Stimulated activated CD4-positive, alpha-beta T cell treated with anti-CD3 and anti-CD28 coated beads, Interleukin-1b, Interleukin-23, amount 100 ng/mL, for 1 hour (primary cell): ENCODE measurements at places on chromosomes 13 and 19.
A peak's percentile ranks its signal among the peaks of the same experiment; 100 is the strongest.

DNA sequence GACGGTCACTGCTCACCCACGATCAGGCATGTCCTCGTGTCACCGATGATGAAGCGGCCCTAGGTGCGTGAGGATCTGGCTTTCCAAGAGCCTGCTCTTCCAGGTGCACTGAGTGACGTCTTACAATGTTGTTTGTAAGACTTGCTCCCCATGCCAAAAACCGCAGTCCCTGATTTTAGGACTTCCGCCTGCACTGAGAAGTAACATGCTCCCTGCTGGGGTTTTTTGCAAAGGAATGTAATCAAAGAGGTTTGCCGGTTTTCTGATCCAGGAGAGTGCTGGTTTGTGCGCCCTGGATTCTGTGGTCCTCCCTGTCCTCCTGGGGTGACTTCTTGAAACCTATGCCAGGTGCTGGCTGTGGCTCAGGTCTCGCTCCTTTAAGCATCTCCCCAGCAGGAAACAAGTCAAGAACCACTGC is 38.8 kb downstream of the MYO9B start:
- DNase-seq, result no peak

- DNase-seq, result no peak
Observed at GRCh38 chr13:114167426-114167825, 11.6 kb upstream of the CFAP97D2 start.

DNA sequence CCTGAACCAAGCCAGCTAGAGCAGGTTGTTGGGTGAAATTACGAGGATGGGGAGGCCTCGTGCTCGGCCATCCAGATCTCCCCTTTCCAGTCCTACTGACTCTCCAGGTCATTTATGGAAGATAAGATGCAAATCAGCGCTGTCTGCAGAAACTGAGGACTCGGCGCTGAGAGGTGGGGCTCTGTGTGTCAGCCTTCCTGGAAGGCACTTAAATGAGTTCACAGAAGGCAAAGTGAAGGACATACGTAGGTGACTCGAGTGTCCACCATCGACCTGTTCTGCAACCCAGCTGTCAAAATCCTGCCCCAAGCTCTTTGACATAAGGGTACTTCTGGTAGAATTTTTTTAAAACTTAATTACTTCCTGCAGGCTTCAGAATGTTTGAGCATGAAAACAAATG is 86.4 kb downstream of the RAB20 start:
- no peak for DNase-seq

- DNase-seq, result no peak
Observed at GRCh38 chr19:34241513-34242337, 12.6 kb upstream of the GARRE1 start.

DNA sequence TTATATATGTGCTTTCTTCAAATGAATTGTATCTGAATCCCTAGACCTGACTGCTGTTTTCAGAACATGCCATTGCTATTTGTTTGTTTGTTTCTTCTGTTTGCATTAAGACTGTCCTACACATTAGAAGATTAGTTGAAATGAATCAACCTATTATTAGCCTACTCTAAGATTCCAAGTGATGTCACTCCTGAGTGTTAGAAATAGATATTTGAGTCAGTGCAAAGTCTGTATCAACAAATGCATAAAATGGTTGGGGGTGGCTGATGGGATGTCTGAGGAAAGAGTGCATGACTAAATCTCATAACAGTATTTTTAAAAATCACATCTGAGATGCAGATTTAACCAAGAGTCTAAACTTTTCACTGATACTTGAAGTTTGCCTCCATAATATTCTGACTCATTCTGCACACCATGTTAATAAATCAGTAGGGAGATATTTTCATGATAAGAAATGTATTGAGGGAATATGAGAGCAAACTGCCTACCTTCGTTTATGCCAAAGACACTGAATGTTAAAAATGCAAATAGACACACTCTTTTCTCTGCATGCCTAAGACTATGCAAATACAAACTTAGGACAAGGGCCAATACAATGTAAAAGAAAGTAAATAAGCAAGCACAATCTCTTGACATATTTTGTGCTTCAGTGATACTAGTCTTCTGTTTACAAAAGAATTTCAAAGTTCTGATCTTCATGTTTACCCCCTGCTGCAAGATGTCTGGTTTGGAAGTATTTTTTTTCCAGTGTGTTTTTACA is 253.3 kb downstream of the LIG4 start:
- DNase-seq, result no peak

GRCh38 chr19:3720349-3720917 is 12.2 kb downstream of the TJP3 start:
- DNase-seq, result no peak

GRCh38 chr13:113292021-113292862 is 4.8 kb upstream of the LAMP1 start:
- DNase-seq, result no peak

DNA sequence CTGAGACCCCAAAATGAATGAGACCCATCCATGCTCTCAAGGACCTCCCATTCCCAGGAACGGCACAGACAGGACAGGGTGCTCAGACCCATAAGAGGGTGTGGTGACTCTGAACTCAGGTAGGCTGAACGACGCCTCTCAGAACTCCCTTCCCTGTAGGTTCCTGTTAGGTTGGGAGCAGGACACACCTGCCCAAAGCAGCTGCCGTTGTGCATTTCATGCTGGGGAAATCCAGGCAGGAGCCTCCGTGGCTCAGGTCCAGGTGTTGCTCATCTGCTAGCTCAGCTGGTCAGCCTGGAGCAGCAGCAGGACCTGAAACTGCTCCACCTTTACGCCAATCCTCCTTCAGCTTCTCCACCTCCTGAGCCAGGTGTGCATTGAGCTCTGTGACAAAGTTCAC is 19.1 kb upstream of the TEX101 start:
- DNase-seq, result no peak

GRCh38 chr13:26019251-26019650 is 32.6 kb downstream of the SHISA2 start:
- no peak for DNase-seq

GRCh38 chr19:57096685-57097361 is 23.0 kb upstream of the USP29 start:
- DNase-seq, result no peak

DNA sequence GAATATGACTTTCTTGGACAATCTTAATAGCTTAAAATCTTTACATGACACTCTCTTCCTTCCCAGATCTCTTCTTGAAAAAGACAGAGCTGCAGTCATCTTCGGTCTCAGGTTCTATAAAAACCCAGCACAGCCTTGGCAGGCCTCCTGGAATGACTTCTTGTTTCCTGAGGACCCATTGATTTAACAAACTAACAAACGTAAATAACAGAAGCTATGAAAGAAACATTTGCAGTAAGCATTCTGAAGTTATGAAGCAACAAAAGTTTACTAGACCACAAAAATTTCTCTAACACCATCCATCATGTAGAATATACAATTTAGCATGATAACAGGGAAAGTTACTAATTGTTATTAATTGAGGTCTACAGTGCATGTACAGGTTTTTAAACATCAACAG is 62.8 kb upstream of the STARD13 start:
- DNase-seq, result no peak

DNA sequence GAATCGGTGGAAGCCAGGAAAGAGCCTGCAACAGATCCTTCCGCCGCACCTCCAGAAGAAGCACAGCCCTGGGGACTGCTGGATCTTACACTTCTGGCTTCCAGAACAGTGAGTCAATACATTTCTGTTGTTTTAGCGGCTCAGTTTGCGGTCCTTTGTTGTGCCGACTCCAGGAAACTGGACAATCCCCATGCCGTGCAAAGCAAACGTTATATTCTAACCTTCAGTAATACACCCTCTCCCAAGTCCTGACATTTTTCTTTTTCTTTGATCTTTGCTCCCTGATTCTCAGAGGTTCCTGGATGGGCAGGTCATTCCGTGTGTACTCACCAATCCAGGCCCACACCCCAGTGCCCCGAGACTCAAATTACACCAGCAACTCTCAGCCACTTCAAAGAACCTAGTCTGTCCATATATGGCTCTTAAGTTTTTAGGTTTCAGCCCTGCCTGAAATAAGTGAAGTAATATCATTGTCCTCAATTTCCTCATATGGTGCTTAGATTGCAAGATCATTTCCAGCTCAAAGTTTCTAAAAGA is 387.1 kb upstream of the SGCG start:
- no peak for DNase-seq

GRCh38 chr13:42798118-42798517 is 16.7 kb downstream of the FAM216B start:
- DNase-seq, result no peak

DNA sequence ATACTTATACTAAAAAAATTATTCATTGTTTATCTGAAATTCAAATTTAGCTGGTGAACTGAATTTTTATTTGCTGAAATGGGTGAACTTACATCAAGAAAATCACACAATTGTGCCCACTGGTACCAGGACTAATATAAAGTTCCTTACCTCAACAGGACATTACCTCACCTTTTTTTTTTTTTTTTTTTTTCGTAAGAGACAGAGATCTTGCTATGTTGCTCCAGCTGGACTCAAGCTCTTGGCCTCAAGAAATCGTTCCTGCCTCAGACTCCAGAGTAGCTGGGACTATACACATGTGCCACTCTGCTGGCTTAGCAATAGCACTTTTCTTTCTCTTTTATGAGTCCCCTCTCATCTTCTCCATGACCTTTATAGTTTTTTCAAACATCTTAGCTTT is 22.5 kb upstream of the NDFIP2 start:
- DNase-seq, result no peak

DNA sequence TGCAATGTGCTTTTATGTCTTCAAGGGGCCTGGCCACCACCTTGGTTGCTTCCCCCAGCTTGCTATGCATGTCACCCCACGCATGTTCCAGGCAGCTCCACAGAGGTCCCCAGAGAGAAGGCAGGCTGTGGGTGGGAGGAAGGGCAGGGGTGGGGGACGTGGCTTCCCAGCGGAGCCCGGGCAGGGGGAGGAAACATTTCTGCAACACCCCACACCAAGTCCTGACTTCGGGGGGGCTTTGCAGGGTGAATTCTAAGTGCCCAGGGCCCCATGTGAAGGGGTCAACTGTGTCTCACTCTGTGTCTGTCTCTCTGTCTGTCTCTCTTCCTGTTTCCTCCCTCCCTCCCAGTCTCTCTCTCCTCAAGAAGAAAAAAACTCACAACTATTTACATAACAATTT is 39.6 kb downstream of the LTBP4 start:
- DNase-seq, result no peak

DNA sequence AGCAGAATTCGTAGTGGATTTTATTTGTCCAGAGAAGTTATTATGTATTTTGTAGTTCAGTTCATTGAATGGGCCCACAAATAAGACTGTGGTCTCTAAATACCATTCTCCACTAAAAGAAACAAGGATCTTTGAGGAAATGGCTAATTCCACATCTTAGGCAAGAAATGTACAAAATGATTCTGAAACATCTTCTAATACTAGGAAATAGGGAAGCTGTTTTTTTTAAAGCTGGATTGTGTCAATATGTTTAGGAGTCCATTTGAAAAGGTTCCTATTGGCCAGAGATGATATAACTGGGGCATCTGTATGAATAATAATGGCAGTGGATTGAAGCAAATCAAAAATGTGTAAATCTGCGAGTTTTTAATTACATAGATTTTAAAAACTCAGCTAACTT is 88.5 kb upstream of the SIAH3 start:
- DNase-seq, result no peak

GRCh38 chr19:45097776-45098520 is 5.0 kb downstream of the PPP1R37 start:
- DNase-seq, result no peak

GRCh38 chr13:105220881-105221280 is 1314.6 kb downstream of the EFNB2 start:
- no peak for DNase-seq

DNA sequence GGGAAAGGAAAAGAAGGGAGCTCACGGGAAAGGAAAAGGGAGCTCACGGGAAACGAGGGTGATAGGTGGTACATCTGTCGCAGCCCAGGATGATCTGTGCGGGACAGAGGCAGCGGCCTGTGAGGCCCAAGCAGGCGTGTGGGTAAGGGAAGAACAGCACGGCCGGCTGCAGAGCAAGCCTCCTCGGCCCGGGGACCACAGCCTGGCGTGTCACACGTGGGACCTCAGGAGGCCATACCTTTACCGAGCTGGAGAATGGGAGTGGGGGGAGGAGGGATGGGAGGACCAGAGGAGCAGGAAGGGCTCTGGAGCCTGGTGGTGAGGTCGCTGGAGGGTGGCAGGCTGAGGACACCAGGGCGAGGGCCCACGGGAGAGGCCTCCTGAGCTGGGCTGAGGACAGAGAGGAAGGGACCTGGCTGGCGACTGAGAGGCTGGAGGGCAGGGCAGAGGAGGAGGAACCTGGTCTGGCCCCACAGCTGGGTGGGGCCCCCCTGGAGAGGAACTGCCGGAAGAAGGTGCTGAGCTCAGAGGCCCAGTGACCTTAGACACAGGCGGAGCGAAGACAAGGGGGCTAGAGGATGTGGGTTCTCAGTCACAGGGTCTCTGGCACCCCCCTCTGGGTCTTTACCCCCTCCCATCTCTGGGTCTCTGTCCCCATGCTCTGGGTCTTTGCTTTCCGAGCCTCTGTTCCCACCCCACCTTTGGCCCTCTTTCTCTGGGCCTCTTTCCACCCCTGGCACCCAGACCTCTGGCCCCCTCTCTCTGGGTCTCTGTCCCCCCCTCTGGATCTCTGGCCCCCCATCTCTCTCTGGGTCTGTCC is 2.9 kb upstream of the FTL start:
- no peak for DNase-seq

DNA sequence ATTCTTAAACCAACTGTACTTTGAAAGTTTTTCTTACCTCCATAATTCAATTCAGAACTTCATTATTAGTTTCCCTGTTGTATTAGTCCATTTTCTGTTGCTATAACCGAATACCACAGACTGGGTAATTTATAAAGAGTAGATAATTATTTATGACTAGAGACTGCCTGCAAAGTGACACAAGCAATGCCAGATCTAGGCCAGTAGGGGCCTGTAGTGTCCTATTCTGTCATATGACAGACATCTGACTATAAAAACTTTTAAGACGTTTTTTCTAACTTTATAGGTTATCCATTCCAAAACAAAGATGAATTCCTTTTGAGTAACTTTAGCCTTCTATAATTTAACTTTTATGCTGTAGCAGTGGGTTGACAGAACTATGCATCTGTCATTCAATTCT is 2783.8 kb downstream of the PCDH9 start:
- DNase-seq, result no peak

- DNase-seq, result no peak
Observed at GRCh38 chr19:2517881-2518601, 42.1 kb downstream of the GADD45B start.

- DNase-seq, result peak; percentile 4
Observed at GRCh38 chr19:31054430-31054829, 294.8 kb downstream of the TSHZ3 start.

DNA sequence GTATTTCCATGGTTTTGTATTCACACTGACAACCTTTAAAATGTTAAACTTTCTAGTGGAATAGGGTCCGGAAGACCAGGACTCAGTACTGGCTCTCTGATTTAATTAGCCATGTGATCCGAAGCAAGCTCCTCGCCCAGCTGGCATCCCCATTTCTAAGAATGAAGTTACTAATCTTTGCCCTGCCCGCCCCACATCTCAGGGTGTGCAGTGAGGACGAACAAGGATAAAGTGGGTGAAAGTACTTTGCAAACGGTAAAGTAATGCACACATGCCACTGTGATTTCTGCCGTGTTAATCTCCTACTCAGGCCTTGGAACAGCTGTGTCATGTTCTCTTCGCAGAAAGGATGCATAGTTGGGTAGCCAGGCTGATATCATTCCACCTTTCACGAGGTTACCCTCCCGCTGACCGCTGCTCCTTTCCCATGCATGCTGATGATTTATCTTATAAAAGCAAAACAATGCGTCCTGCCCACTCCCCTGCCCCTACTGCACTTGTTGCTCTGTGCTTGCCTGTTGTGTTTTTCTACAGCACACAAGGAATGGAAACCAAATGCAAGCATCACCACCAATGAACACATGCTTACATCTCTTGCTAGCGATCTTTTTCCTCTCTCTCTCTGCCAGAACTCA is 539.0 kb downstream of the EFNB2 start:
- no peak for DNase-seq

GRCh38 chr19:34135054-34135800 is 37.1 kb upstream of the LSM14A start:
- no peak for DNase-seq
